Activated CD8-positive, alpha-beta memory T cell treated with anti-CD3 and anti-CD28 coated beads, Interleukin-2, amount 10 ng/mL, durations not matched to agents 7 days and 5 days (primary cell): ENCODE measurements at places on chromosomes 4 and X. TPM values are rescaled to one million over a fixed set of nuclear protein-coding genes. Genes with fewer than 3 reads are reported as not detected.

DNA sequence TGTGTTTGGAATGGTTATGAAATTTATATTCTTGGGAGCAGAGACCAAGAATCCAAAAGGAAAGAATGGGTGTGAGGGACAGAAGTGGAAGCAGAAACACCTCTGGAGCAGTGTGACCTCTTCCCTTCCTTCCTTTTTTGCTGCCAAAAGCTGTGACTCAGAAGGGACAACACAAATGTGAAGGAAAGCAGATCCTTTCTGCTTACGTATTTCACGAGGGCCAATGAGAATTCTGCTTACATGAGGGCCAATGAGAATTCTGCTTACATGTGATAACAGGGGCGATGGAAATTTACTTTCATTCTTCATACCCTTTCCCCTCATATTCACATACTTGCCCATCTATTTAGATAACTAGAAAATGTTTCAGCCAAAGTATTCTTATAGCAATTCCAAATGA lies 404.6 kb downstream of the PRDM5 start:
- H3K27me3 ChIP-seq = no peaks in the 10 kb centered on the region
- H3K36me3 ChIP-seq = no peaks in the 10 kb centered on the region
- no peak overlapping the region for H3K4me3 ChIP-seq
- no peak for DNase-seq
- H3K4me1 ChIP-seq = no peaks in the 10 kb centered on the region

Gene EPHA5
- not detected for total RNA-seq

Gene MAPK10
- total RNA-seq = not detected

- H3K36me3 ChIP-seq = no peaks in the 10 kb centered on the region
- H3K27me3 ChIP-seq = peaks cover 7% of the 10 kb centered on the region
- peaks cover 7% of the 10 kb centered on the region for H3K4me1 ChIP-seq
- no peak overlapping the region for H3K4me3 ChIP-seq
- no peak overlapping the region for H3K27ac ChIP-seq
Measured at GRCh38 chr4:10128761-10129160, 12.2 kb upstream of the WDR1 start.

DNA sequence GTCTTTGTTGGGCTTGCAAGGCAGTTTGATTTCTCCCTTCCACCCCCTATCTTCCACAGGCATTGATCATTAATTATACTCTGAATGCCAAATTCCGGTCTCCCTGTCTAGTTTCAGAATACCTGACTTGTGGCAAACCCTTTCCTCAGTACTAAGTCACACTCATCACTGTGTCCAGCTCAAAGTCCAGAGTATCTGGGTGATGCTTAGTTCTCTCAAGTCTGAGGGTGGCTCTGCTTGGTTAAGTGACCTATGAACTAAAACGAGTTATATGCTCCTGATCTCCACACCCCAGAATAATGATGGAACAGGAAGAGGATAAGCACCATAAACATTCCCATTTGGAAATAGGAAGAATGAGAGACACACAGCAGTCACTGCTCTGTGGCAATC lies 6.5 kb downstream of the SMIM9 start:
- DNase-seq = no peak
- H3K4me1 ChIP-seq = peaks cover 25% of the 10 kb centered on the region
- H3K27ac ChIP-seq = peak overlapping the region; percentile 19
- H3K4me3 ChIP-seq = no peak overlapping the region

Gene VCX3A
- not detected for total RNA-seq

GRCh38 chr4:100949350-100949935 lies 397.9 kb downstream of the PPP3CA start:
- no peaks in the 10 kb centered on the region for H3K27me3 ChIP-seq
- no peak overlapping the region for H3K27ac ChIP-seq
- no peak for DNase-seq
- H3K4me1 ChIP-seq = no peaks in the 10 kb centered on the region
- peaks cover 1% of the 10 kb centered on the region for H3K36me3 ChIP-seq

GRCh38 chrX:154029439-154029838 lies 9.7 kb upstream of the IRAK1 start:
- peaks cover 15% of the 10 kb centered on the region for H3K36me3 ChIP-seq
- no peaks in the 10 kb centered on the region for H3K27me3 ChIP-seq
- no peak overlapping the region for H3K27ac ChIP-seq
- no peak overlapping the region for H3K4me3 ChIP-seq
- DNase-seq = no peak

Gene KIAA0232
- 17.5 TPM for total RNA-seq
